ENCODE measurements at places on chromosomes 13 and 19. TPM values are rescaled to one million over a fixed set of nuclear protein-coding genes. Genes with fewer than 3 reads are reported as not detected.

VSTM1 gene
- total RNA-seq: not detected

CYP4F8 gene
- not detected for total RNA-seq

ZNF829 gene
- not detected for total RNA-seq

CEACAM4 gene
- not detected for total RNA-seq

ADM5 gene
- 5.4 TPM for total RNA-seq

LIM2 gene
- total RNA-seq: not detected

HPN gene
- 0.20 TPM for total RNA-seq

SMG9 gene
- total RNA-seq: 79.7 TPM

BAX gene
- total RNA-seq: 98.5 TPM

RFC3 gene
- 43.6 TPM for total RNA-seq

ATP1A3 gene
- 0.56 TPM for total RNA-seq

CCNA1 gene
- total RNA-seq: not detected

- peaks cover 41% of the 10 kb centered on the region for H3K36me3 ChIP-seq
- H3K4me1 ChIP-seq: peaks cover 89% of the 10 kb centered on the region
- H3K27ac ChIP-seq: no peak overlapping the region
These were observed 6.5 kb downstream of the DOT1L start for GRCh38 chr19:2170219-2170618.

DNA sequence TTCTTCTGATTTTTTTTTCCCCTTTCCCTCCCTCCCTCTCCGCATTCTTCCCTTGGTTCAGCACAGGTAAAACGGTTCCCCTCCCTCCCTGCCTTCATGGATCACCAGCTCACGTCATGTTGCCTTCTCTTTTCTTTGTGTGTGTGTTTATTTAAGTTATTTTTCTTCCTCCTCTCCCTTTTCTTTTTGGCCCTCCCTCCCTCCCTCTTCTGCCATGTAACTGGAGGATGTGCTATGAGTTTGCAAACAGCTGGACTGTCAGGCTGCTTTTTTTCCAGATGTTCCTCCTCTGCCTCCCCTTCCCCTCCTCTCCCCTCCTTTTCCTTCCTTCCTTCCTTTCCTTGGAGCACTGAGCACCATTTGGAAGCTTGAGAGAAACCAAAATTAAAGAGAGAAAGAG, 2.0 kb downstream of the LENG9 start:
- peaks cover 58% of the 10 kb centered on the region for H3K36me3 ChIP-seq
- DNase-seq: no peak
- no peaks in the 10 kb centered on the region for H3K27me3 ChIP-seq
- H3K4me1 ChIP-seq: peaks cover 43% of the 10 kb centered on the region
- H3K27ac ChIP-seq: no peak overlapping the region

DNA sequence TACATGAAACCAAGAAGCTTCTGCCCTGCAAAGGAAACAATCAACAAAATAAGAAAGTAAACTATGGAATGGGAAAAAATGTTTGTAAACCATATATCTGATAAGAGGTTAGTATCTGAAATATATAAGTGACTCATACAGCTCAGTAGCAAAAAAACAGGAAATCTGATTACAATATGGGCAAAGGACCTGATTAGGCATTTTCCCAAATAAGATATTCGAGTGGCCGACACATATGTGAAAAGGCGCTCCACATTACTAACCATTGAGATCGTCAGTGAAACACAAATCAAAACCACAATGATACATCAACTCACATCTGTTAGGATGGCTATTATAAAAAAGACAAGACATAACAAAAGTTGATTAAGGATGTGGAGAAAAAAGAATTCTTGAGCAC, 2818.6 kb upstream of the PCDH20 start:
- H3K36me3 ChIP-seq: no peaks in the 10 kb centered on the region
- H3K27me3 ChIP-seq: no peaks in the 10 kb centered on the region
- no peak for DNase-seq
- H3K27ac ChIP-seq: no peak overlapping the region

DNA sequence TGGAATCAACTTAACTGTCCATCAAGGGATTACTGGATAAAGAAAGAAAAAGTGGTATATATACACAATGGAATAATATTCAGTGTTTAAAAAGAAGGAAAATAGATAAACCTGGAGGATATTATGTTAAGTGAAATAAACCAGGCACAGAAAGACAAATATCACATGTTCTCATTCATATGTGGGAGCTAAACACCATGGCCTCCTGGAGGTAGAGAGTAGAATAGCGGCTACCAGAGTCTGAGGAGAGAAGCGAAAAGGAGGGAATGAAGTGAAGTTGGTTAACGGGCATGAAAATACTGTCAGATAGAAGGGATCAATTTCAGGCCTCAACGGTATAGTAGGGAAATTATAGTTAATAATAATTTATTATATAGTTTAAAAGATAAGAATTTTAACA, 147.5 kb upstream of the OBI1 start:
- no peaks in the 10 kb centered on the region for H3K36me3 ChIP-seq
- no peak for DNase-seq
- H3K27me3 ChIP-seq: no peaks in the 10 kb centered on the region
- H3K4me1 ChIP-seq: no peaks in the 10 kb centered on the region
- no peak overlapping the region for H3K4me3 ChIP-seq

- H3K4me3 ChIP-seq: no peak overlapping the region
- no peaks in the 10 kb centered on the region for H3K4me1 ChIP-seq
- H3K27ac ChIP-seq: no peak overlapping the region
- H3K36me3 ChIP-seq: no peaks in the 10 kb centered on the region
- no peak for DNase-seq
These were observed 244.2 kb downstream of the PCCA start for GRCh38 chr13:100333141-100333540.

- no peaks in the 10 kb centered on the region for H3K36me3 ChIP-seq
- peaks cover 26% of the 10 kb centered on the region for H3K27me3 ChIP-seq
- DNase-seq: no peak
- no peak overlapping the region for H3K4me3 ChIP-seq
- H3K4me1 ChIP-seq: no peaks in the 10 kb centered on the region
These were observed 169.9 kb downstream of the STK24 start for GRCh38 chr13:98406971-98407370.

DNA sequence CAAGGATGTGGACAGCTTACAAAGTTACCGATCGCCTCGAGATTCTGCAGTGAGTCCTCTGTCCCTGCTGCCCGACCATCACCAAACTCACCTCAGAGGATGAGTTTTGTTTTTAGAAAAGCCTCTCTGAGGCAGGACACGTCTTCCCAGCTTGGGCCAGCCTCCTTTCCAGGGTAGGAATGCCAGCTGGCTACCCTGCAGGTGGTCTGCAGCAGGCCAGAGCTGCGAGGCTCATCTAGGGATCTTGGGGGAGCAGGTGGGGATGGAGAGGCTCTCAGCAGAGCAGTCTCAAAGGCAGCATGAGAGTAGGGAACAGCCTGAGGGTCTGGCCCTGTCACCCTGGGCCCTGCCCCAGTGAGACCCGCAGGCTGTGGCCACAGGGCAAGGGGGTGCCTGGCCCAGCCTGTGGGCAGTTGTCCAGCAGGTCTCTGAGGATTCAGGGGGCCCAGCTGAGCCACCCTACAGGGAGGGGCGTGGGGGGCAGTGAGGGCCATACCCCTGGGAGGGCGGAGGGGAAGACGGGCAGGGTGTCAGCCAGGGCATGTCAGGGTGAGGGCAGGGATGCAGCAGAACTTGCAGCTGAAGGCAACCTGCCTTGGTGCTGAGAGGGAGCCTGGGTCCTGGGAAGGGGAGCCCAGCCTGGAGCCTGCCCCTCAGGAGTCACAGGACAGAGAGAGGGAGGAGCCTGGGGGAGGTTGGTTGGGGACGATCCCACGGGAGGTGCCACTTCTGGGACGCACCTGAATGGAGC, 57.3 kb upstream of the TPM4 start:
- H3K4me3 ChIP-seq: no peak overlapping the region
- no peaks in the 10 kb centered on the region for H3K27me3 ChIP-seq
- no peaks in the 10 kb centered on the region for H3K36me3 ChIP-seq
- H3K27ac ChIP-seq: no peak overlapping the region
- no peaks in the 10 kb centered on the region for H3K4me1 ChIP-seq

DNA sequence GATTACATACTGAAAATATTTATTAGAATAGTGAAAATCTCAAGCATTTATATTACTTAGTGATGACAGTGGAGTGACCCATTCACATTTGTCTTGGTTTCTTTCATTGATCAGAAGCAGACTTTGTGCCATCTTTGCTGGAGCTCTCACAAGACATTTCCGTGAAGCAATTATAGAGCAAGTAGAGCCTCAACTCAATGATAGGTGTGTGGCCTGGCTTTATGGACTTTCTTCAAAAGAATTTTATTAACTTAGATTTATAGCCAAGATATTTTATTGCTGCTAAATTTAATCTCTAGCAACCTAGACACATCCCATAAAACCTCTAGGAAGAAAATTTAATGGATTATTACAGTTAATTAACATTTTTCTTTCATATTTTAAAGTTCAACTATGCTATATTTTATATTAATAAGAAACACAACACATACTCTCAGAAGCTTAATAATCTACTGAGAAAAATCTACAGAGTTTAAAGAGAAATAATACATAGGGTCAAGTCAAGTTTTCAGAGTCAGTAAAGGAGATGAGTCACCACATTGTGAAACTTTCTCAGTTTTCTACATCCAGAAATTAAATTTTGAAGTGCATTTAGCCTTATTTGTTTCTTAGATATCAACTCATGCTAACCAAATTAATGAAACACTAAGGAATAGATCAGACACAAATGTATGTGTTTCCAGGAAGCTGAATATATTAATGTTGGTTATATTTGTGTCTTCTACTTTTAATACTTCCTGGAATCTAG, 160.5 kb downstream of the LACC1 start:
- no peak for DNase-seq
- H3K27me3 ChIP-seq: no peaks in the 10 kb centered on the region
- H3K4me3 ChIP-seq: no peak overlapping the region
- no peak overlapping the region for H3K27ac ChIP-seq

GRCh38 chr13:44790289-44790688, 199.0 kb downstream of the NUFIP1 start:
- no peaks in the 10 kb centered on the region for H3K36me3 ChIP-seq
- no peak overlapping the region for H3K27ac ChIP-seq
- no peaks in the 10 kb centered on the region for H3K4me1 ChIP-seq
- DNase-seq: no peak

DNA sequence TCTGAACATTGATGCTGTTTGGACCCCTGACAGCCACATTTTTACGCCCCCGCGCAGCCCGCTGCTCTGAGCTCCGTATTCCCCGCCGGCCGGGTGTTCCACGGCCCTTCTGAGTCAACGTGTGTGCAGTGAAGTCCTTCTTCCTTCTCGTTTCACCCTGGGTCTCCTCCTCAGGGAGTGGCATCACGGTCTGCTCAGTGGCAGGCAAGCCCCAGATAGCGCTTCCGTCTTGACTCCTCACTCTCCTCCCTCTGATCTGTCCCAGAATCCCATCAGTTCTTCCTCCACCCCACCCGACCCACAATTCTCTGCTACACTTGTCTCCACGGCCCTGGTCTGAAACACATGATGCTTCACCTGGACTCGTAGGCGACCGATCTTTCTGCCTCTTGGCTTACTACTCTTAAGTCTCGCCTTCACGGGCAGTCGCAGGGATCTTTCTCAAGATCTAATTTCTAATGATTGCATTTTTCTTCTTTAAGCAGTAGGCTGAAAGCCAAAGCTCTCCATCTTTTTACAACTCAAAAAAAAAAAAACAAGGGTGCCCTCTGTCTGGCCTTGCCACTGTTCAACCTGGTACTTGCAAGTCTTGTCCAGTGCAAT, 33.9 kb downstream of the CCNE1 start:
- peak; percentile 42 for DNase-seq
- no peaks in the 10 kb centered on the region for H3K36me3 ChIP-seq
- peaks cover 19% of the 10 kb centered on the region for H3K27me3 ChIP-seq
- peaks cover 24% of the 10 kb centered on the region for H3K4me1 ChIP-seq
- peak overlapping the region; percentile 73 for H3K4me3 ChIP-seq

- peaks cover 11% of the 10 kb centered on the region for H3K4me1 ChIP-seq
- DNase-seq: peak; percentile 48
- H3K4me3 ChIP-seq: no peak overlapping the region
- H3K27ac ChIP-seq: no peak overlapping the region
These were observed 9.0 kb upstream of the LTBP4 start for GRCh38 chr19:40592170-40592569.

DNA sequence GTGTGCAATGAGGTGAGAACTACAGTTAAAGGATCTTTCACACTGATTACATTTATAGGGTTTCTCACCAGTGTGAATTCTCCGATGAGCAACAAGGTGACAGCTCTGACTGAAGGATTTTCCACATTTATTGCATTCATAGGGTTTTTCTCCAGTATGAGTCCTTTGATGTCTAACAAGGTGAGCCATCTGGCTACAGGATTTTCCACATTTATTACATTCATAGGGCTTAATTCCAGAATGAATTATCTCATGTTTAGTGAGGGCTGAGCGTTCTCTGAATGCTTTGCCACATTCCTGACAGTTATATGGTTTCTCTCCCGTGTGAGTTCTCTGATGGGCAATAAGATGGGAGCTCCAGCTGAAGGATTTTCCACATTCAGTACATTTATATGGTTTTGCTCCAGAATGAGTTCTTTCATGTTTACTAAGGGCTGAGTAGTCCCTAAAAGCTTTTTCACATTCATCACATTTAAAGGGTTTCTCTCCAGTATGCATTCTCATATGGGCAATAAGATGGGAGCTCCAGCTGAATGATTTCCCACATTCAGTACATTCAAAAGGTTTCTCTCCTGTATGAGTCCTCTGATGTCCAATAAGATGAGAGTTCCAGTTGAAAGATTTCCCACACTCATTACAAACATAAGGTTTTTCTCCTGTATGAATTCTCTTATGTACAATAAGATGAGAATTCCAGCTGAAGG, 4.4 kb upstream of the C19orf18 start:
- no peak overlapping the region for H3K27ac ChIP-seq
- H3K36me3 ChIP-seq: no peaks in the 10 kb centered on the region
- no peaks in the 10 kb centered on the region for H3K4me1 ChIP-seq

- no peaks in the 10 kb centered on the region for H3K27me3 ChIP-seq
- DNase-seq: no peak
- H3K4me3 ChIP-seq: no peak overlapping the region
- H3K4me1 ChIP-seq: no peaks in the 10 kb centered on the region
- no peak overlapping the region for H3K27ac ChIP-seq
- peaks cover 66% of the 10 kb centered on the region for H3K36me3 ChIP-seq
These were observed 7.5 kb downstream of the COX6B1 start for GRCh38 chr19:35655600-35655999.

GRCh38 chr13:85725433-85725832, 73.8 kb downstream of the SLITRK6 start:
- H3K27ac ChIP-seq: no peak overlapping the region
- H3K4me3 ChIP-seq: no peak overlapping the region
- H3K4me1 ChIP-seq: no peaks in the 10 kb centered on the region
- H3K36me3 ChIP-seq: no peaks in the 10 kb centered on the region
- H3K27me3 ChIP-seq: no peaks in the 10 kb centered on the region

DNA sequence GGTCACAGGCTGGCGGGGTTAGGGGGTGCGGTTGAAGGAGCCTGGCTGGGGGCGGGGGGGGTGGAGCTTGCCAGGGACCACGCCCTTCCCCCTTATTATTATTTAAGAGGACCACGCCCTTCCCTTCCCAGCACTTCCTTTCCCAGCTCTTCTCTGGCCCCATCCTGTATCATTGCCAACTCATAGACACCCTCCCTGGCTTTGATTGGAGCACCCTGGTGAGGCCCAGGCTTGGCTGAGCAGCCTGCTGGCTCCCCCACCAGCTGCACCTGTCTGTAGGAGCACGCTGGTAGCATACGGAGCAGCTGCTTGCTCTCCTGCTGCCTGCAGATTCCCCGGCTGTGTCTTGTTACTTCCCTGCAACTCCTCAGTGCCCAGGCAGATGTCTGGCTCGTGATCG, 62.5 kb upstream of the PDX1 start:
- peak; percentile 6 for DNase-seq
- no peak overlapping the region for H3K4me3 ChIP-seq
- H3K27ac ChIP-seq: no peak overlapping the region
- H3K27me3 ChIP-seq: peaks cover 31% of the 10 kb centered on the region
- H3K36me3 ChIP-seq: no peaks in the 10 kb centered on the region
- H3K4me1 ChIP-seq: no peaks in the 10 kb centered on the region

- peak overlapping the region; percentile 78 for H3K4me3 ChIP-seq
- peaks cover 61% of the 10 kb centered on the region for H3K4me1 ChIP-seq
- H3K27ac ChIP-seq: peak overlapping the region; percentile 37
- no peaks in the 10 kb centered on the region for H3K27me3 ChIP-seq
These were observed 3.8 kb downstream of the MYADM start for GRCh38 chr19:53871454-53871853.
